Activated naive CD4-positive, alpha-beta T cell treated with anti-CD3 and anti-CD28 coated beads, Interleukin-2, amount 50 U/mL, for 72 hours (primary cell): ENCODE measurements at places on chromosomes 12 and 14. TPM values are rescaled to one million over a fixed set of nuclear protein-coding genes. Genes with fewer than 3 reads are reported as not detected.

Gene STAT2
- total RNA-seq: 172 TPM

Gene AEBP2
- 48.8 TPM for total RNA-seq

Gene ZNF384
- 77.1 TPM for total RNA-seq

Gene INSM2
- 0.07 TPM for total RNA-seq

Gene GLIPR1L1
- total RNA-seq: not detected

Gene OR6C65
- not detected for total RNA-seq

- DNase-seq: no peak
Measured at GRCh38 chr14:85159726-85160125, 370.2 kb upstream of the FLRT2 start.

DNA sequence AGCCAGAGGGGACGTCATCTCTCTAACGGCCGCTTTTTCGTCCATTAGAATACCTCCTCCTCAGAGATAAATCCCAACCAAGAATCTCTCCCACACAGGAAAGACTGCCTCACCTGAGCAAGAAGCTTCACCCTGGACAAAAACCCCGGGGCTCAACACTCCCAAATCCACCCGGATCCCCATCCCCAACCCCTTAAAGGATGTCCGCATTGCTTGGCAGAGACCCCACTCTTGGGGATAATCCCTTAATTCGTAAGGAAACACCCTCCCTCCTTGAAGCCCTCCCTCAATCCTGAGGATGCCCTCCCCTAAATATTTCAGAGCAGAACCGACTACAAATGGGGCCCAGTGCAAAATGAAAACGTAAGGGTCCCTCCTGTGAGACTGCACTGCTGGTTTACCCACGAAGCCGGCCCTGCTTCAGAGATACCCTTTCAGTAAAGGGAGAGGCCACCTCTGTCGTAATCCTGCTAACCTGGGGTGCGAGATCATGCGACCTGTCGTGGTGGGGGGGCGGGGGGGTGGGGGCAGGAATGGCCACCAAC lies 655 bp upstream of the DYNLL1 start:
- DNase-seq: no peak

GRCh38 chr12:4742416-4742970 lies 22.3 kb downstream of the GALNT8 start:
- DNase-seq: no peak

GRCh38 chr12:30822385-30823155 lies 67.8 kb upstream of the CAPRIN2 start:
- peak; percentile 40 for DNase-seq

GRCh38 chr14:68225321-68225720 lies 405.7 kb downstream of the RAD51B start:
- DNase-seq: no peak

DNA sequence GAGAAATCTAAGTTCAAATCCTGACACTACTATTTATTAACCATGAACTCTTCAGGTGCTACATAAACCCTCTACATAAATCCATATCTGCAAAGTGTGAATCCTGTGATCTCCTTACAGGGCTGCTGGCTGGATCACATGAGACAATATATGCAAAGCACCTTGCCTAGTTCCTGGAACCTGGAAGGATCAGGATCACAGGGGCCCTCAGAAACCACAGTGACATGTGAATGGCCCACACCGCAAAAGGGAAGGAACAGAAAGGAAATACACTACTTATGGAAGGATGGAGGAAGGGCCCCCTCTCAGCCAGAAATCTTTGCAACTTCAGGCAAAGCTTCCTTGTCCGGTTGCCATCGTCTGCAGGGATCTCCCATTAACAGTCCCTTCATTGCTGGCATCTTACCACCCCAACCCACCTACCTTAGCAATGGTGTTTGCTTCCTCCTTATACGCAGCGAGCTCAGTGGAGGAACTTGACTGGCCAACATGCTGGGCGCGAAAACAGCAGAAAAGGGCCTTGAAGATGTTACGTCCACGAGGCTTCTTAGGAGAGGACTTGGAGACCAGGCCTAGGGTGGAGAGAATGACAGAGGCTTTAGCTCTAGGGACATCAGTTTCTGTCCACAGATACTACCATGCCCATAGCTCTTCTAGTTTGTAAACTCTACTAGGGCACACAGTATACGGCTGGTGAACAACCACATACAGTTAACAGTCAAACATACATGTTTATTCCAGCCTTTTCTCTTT lies 10.7 kb upstream of the AVIL start:
- no peak for DNase-seq

DNA sequence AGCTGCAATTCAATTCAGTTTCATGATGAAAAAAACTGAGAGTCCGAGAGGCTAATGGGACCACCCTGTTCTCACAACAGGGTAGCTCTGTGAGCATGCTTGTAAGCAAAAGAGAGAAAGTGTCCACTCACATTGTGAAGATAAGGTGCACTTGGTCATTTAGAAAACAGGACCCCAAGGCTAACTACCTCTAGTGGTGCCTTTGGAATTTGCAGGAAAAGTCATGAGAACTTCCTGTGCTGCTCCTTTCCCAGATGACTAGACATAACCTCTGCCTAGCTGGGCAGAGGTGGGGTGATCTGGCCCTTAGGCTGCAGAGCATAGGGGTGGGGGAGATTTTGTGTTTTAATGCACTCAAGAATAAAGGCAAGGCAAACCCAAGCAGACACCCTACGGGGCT lies 118.9 kb downstream of the STAB2 start:
- no peak for DNase-seq

GRCh38 chr12:113537751-113538087 lies 66.0 kb upstream of the LHX5 start:
- DNase-seq: no peak

GRCh38 chr12:107537464-107538119 lies 148.0 kb upstream of the PWP1 start:
- DNase-seq: no peak

DNA sequence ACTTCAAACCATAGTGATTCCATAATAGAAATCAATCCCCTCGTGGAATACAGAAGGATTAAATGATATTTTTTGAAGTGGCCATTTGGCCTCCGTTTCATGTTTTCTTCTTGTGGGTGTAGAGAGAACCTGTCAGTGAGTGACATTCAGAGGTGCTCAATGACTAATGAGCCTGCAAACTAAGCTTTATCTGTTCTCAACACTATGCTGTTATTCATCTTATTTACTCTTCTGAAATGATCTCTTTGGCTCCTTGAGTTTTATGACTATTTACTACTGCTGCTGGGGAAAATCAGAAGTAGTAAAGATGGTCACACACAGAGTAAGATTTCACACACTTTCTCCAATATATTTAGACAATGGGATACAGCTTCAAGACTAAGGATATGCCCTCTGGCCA lies 30.4 kb downstream of the ATP2B1 start:
- no peak for DNase-seq
